ENCODE measurements at places on chromosomes 3 and 15. TPM values are rescaled to one million over a fixed set of nuclear protein-coding genes. Genes with fewer than 3 reads are reported as not detected.
A peak's percentile ranks its signal among the peaks of the same experiment; 100 is the strongest.

Gene KCNMB3
- 0.71 TPM for total RNA-seq

Gene TMEM45A
- 4.8 TPM for total RNA-seq

Gene SH2D7
- total RNA-seq = not detected

Gene SLC28A2
- not detected for total RNA-seq

Gene LRRC3B
- total RNA-seq = 0.32 TPM

Gene SECISBP2L
- total RNA-seq = 36.8 TPM

Gene TRMT10C
- total RNA-seq = 27.6 TPM

DNA sequence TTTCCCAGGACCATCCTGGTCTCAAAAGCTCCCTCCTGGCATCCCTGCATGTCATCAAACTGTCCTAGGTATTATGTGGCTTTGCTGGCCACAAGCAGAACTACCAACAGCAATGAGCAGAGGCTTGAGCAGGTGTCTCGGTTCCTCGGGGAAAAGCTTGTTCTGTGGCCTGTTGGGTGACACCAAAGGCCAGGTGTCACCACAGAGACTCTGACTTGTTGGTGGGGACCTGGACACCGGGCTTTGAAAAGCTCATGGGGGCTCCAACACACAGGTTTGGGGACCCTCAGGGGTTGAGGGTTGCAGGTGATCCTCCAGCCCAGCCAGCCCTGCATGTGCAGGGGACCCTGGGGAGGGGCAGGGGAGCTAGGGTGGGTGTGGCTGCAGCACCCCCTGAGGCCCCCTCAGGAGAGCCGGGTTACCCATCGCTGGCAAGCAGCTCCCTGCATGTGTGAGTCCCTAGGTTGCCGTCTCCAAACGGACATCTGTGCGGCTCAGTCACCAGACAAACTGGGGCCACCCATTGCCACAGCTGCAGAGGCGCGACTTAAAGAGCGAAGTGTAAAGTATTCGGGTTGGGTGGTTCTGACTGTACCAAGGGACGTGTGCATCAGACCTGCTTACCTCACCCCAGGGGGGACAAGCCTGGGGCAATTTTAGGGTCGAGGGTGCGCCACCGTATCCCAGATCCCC lies 140.1 kb downstream of the CHSY1 start:
- DNase-seq = peak; percentile 39
- H3K27me3 ChIP-seq = no peaks in the 10 kb centered on the region
- peaks cover 16% of the 10 kb centered on the region for H3K4me1 ChIP-seq
- H3K27ac ChIP-seq = no peak overlapping the region

DNA sequence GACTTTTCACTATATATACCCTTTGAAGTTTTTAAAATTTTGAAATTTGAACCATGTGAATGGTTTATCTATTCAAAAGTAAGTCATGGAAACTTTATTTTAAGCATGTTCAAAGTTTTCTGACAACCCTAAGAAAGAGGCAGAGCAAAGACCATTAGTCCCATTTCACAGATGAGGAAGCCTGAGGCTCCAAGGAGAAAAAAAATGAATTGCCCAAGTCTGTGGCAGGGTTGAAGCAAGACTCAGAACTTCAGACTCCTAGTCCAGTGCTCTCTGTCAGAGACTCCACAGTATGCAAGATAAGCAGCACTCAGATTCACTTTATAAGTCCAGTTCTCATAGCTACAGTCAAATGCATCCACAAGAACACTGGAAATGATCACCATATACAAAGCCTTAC lies 4.5 kb downstream of the RAB43 start:
- peaks cover 24% of the 10 kb centered on the region for H3K4me1 ChIP-seq
- H3K36me3 ChIP-seq = peaks cover 34% of the 10 kb centered on the region
- no peak overlapping the region for H3K4me3 ChIP-seq
- H3K27me3 ChIP-seq = no peaks in the 10 kb centered on the region

- H3K4me1 ChIP-seq = no peaks in the 10 kb centered on the region
- no peaks in the 10 kb centered on the region for H3K36me3 ChIP-seq
- no peaks in the 10 kb centered on the region for H3K27me3 ChIP-seq
- no peak overlapping the region for H3K27ac ChIP-seq
- no peak for DNase-seq
These were observed 27.2 kb downstream of the FEM1B start for GRCh38 chr15:68304589-68305337.

GRCh38 chr3:170560296-170560695 lies 25.6 kb downstream of the SLC7A14 start:
- no peak overlapping the region for H3K4me3 ChIP-seq
- no peaks in the 10 kb centered on the region for H3K27me3 ChIP-seq
- no peaks in the 10 kb centered on the region for H3K36me3 ChIP-seq
- H3K27ac ChIP-seq = no peak overlapping the region
- H3K4me1 ChIP-seq = peaks cover 8% of the 10 kb centered on the region

GRCh38 chr3:46646700-46647099 lies 34.4 kb downstream of the FAM240A start:
- H3K4me1 ChIP-seq = no peaks in the 10 kb centered on the region
- no peaks in the 10 kb centered on the region for H3K27me3 ChIP-seq
- H3K27ac ChIP-seq = no peak overlapping the region
- H3K36me3 ChIP-seq = no peaks in the 10 kb centered on the region
- no peak for DNase-seq
- no peak overlapping the region for H3K4me3 ChIP-seq

GRCh38 chr15:39682366-39682765 lies 100.3 kb downstream of the FSIP1 start:
- no peaks in the 10 kb centered on the region for H3K27me3 ChIP-seq
- H3K4me3 ChIP-seq = no peak overlapping the region
- H3K4me1 ChIP-seq = no peaks in the 10 kb centered on the region
- H3K27ac ChIP-seq = no peak overlapping the region
- H3K36me3 ChIP-seq = no peaks in the 10 kb centered on the region

DNA sequence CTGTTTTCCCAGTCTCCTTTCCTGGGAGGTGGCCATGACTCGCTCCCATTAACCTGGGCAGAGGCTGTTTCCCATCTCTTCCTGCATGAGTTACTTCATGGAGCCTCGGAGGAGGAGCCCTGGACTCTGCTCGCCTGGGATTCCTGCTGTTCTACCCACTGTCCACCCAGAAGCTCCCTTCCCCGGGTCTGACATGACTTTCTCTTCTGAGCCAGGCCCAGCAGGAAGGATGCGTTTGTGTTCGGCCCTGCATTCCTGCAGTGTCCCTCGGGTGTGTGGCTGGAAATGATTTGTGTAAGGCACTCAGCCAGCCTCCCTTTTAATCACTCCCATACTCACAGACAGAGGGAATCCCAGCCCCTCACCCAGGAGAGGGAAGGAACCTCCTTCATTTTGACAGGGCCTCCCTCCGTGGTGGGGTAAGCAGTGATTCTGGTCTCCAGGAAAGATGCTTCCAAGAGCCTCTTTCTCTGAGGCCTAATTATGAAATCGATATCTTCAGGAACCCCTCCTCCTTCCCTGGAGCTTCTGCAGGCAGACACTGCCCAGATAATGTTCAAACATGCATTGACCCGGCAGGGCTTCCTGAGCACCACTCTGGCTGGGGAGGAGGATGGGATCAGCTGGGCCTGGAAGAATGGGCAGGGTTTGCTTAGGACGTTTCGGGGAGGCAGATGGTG lies 41.6 kb upstream of the DLG1 start:
- DNase-seq = peak; percentile 42
- H3K4me1 ChIP-seq = peaks cover 9% of the 10 kb centered on the region
- no peak overlapping the region for H3K27ac ChIP-seq
- H3K4me3 ChIP-seq = no peak overlapping the region
- H3K36me3 ChIP-seq = no peaks in the 10 kb centered on the region

- H3K27me3 ChIP-seq = no peaks in the 10 kb centered on the region
- DNase-seq = no peak
- no peaks in the 10 kb centered on the region for H3K36me3 ChIP-seq
- H3K27ac ChIP-seq = no peak overlapping the region
These were observed 391.0 kb downstream of the RAP2B start for GRCh38 chr3:153552887-153553604.

- H3K27me3 ChIP-seq = no peaks in the 10 kb centered on the region
- no peak overlapping the region for H3K27ac ChIP-seq
- H3K4me3 ChIP-seq = no peak overlapping the region
- no peaks in the 10 kb centered on the region for H3K4me1 ChIP-seq
- H3K36me3 ChIP-seq = no peaks in the 10 kb centered on the region
- DNase-seq = no peak
These were observed 57.3 kb upstream of the MYRIP start for GRCh38 chr3:39752019-39752637.

GRCh38 chr15:31149088-31149505 lies 47.6 kb upstream of the TRPM1 start:
- H3K27ac ChIP-seq = no peak overlapping the region
- no peaks in the 10 kb centered on the region for H3K27me3 ChIP-seq
- H3K4me1 ChIP-seq = no peaks in the 10 kb centered on the region
- no peaks in the 10 kb centered on the region for H3K36me3 ChIP-seq

DNA sequence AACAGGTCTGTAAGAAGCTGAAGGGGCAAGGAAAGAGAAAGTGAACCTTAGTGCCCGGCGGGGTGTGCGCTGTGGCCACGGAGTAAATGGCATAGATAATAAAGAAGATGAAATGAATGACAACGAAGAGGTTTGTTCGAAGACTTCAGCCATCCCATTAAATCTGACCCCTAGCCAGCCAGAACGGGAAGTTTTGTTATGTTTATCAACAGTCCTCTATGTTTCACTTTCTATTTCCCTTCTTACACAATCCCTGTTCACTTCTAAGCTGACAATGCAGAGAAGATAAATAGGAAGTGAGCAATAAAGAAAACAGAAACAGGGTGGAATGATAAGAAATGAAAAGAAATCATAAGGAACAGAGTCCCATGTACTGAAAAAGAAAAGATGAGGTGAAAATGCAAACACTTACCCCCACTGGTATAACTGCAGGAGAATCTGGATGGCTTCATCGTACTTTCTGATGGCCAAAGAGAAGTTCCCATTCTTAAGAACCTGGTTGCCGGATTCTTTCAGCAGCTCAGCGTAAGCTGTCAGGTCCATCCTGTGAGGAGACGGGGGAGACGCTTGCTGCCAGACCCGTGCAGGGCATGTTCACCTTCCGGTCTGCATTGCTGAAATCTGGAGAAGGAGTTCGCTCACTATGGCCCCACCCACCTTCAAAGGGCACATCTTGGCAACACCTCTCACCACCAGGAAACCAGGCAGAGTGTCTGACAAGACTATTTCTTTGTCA lies 36.8 kb downstream of the TRANK1 start:
- no peaks in the 10 kb centered on the region for H3K36me3 ChIP-seq
- no peaks in the 10 kb centered on the region for H3K4me1 ChIP-seq
- H3K4me3 ChIP-seq = peak overlapping the region; percentile 38

GRCh38 chr3:11452885-11453847 lies 181.0 kb downstream of the ATG7 start:
- DNase-seq = no peak
- H3K4me1 ChIP-seq = no peaks in the 10 kb centered on the region
- no peak overlapping the region for H3K4me3 ChIP-seq
- H3K27ac ChIP-seq = no peak overlapping the region
- no peaks in the 10 kb centered on the region for H3K27me3 ChIP-seq

DNA sequence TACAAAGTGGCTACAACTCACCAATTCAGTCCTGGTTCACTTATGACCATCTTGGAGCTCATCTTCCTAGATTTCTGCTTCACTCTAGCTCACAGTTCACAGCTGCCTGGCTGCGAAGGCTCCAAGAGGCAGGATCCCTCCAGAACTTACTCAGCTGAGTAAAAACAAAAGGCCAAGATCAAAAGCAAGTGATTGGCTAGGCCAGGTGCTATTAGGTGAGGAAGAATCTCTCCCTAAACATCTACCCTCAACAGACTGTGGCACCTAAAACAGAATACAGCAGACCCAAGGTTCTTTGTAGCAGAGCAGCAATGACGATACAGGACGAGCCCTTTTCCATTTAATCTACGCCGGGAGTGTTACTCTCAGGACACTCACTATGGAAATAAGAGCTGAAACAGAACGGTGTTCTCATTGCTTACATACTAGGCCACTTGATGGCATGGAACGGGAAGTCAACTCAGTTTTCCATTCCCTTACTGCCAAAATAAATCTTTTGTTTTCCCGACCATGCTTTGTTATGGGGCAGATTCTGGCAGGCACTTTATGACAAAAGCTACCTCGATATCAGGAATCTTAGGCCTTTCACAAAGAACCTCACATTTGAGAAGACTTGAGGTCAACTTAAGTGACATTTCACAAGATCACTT lies 901 bp downstream of the ICE2 start:
- H3K4me1 ChIP-seq = peaks cover 29% of the 10 kb centered on the region
- DNase-seq = no peak
- H3K36me3 ChIP-seq = peaks cover 2% of the 10 kb centered on the region

GRCh38 chr15:45862034-45862433 lies 227.2 kb downstream of the SQOR start:
- no peak overlapping the region for H3K4me3 ChIP-seq
- H3K27me3 ChIP-seq = no peaks in the 10 kb centered on the region
- no peaks in the 10 kb centered on the region for H3K4me1 ChIP-seq
- no peak for DNase-seq
- no peaks in the 10 kb centered on the region for H3K36me3 ChIP-seq

DNA sequence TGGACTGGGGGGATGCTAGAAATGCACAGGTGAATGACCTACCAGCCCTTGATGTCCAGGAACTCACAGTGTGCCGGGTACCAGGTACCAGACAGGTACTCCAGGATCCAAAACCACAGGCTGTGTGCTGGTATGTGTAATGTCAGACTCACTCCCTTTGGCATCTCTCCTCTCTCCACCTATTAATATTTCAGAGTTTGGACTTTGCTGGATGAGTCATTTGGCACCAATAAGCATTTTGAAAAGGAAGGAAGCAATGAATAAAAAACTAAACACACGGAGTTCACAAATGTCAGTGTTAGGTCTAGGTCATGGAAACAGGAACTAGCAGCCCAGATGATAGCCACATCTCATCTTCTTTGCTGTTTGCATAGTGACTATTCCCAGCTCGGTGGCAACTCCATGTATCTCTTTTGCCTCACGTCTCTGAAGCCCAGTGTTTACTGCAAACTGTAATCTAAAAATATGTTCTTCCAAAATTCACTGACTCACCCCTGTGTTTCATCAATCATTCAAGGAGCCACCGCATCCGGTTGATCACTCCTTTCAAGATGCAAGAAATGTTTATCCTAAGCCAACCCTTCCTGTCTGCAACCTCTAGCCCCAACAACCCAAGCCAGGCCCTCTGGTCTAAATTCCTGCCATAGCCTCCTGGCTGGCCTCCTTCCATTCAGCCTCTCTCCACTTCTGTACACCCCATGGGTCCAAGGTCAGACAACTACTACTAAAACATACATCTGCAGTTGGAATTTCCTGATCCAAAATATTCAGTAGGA lies 8.4 kb downstream of the ITGB5 start:
- no peaks in the 10 kb centered on the region for H3K36me3 ChIP-seq
- H3K27me3 ChIP-seq = no peaks in the 10 kb centered on the region
- H3K4me1 ChIP-seq = peaks cover 76% of the 10 kb centered on the region
- peak; percentile 34 for DNase-seq
- H3K27ac ChIP-seq = peak overlapping the region; percentile 69
- no peak overlapping the region for H3K4me3 ChIP-seq

DNA sequence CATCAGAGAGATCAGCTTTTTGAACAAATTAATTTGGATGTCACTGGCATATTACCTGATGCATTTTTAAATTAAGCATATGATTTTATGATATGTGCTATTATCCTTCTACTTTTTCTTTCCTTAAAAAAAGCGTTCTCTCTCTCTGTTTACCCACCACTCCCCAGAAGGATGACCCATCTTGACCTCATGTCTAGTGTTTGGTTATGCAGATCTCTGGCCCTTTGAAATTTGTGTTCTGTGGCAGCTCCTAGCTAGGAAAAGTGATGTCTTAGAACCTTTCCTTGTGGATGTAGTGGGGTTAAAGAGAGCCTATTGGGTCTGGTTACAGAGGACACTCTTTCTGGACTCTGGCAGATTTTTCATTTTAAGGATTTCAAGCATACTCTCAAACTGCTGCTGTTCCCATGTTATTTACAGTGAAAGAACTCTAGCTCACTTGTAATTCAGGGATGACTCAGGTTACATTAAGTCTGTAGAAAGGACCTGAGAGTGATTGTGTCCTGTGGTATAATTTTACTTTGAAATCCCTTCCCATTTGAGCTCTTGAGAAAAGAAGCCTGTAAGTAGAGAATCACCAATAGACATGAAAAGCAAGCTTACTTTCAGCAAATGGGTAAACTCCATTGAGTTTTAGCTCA lies 23.8 kb downstream of the ARHGEF26 start:
- H3K36me3 ChIP-seq = no peaks in the 10 kb centered on the region
- H3K4me1 ChIP-seq = no peaks in the 10 kb centered on the region
- no peak overlapping the region for H3K4me3 ChIP-seq
